Stimulated activated CD4-positive, alpha-beta T cell treated with anti-CD3 and anti-CD28 coated beads, Interleukin-2, amount 100 ng/mL, for 24 hours (primary cell): ENCODE measurements at places on chromosomes 1 and 21.

- DNase-seq = no peak
These were observed 134.4 kb downstream of the ZNF281 start for GRCh38 chr1:200275415-200275814.

DNA sequence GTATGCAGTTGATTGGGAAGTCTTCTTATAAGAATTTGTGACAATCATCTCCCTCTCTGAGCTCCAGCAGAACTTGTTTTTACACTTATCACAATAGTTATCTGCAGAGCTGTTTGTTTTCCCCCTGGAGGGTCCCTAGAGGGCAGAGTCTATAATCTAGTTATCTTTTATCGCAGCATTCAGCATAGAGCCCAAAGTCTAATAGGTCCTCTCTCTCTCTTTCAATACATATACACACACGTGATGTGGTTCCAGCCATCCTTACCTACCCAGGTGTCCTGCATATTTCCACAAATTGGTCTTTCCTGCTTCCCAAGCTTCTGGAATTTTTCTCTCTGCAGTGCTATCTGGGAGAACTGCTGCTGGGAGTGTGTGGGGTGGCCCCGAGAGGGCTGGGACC is 229.6 kb upstream of the KIAA0040 start:
- no peak for DNase-seq

GRCh38 chr1:40532844-40533424 is 1.5 kb downstream of the ZNF684 start:
- peak; percentile 29 for DNase-seq

- DNase-seq = peak; percentile 14
These were observed 84.6 kb upstream of the SSX2IP start for GRCh38 chr1:84774669-84775534.

DNA sequence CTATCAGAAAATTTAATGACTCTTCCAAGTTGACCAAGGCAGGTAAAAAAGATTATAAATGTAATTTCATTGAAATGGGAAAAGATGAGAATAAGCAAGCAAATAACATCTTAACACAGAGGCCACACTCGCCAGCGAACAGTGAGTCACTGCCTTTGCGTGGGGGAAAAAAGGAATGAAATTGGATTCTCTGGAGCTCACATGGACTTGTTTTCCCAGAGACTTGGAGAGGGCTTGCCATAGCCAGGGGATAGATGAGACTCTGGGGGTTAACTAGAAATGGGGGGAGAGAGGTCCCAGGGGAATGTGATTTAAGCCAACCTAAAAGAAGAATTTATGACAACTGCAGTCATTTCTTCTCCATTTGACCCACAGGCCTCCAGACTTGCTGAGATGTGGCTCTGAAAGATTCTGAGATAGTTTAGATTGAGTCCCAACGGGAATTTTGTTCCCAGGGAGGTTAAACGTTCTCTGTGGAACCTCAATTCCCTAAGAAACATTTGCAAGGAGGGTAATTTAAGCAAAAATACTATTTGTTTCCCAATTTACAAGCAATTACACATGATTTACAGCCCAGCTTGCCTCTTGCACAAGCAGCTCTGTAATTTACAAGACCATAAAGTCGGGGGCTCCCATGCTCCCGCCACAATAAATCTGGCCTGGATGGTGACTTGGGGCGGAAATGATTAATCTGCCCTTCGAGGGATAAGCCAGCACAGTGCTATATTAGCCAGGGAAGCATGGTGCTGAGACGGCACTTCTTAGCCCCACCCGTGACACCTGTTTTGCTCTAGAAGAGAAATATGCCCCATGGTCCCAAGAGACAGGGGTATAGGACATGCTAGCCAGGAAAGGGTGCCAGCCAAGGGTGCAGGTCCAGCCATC is 68.8 kb downstream of the GRIK3 start:
- no peak for DNase-seq

- DNase-seq = no peak
These were observed 203.1 kb downstream of the SIPA1L2 start for GRCh38 chr1:232426801-232427200.

DNA sequence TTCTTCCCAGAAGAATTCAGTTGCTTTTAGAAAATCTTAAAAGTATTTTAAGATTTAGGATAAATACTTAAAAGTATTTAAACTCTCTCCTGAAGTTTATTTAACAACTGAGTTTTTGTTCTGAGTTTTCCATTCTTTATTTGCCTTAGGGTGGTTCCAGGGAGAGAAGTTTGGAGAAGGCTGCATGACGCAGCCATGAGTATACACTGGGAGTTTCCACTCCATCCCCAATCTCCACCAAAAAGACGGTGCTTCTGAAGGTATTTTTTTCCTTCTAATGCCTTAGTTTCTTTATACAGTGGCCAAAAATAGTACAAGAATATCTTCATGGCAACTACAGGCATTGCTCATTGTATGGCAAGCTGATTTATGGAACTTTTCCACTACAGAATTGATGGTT is 122.7 kb downstream of the ST6GALNAC5 start:
- DNase-seq = no peak

DNA sequence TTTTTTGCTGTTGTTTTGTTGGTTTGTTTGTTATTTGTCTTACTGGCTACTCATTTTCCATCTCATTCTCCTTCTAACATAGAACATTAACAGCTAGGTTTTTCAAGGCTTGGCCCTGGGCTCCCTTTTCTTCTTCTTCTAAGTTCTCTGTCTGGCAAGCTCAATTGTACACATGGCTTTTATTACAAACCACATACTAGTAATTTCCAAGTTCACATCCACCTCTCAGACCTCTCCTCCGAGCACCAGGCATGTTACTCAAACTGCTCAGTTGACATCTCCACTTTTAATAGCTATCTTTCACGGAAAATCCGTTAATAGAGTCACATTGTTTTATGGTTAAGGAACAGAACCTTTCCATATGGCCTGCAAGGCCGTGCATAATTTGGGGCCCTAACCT is 736.9 kb upstream of the ADAMTS5 start:
- DNase-seq = no peak

DNA sequence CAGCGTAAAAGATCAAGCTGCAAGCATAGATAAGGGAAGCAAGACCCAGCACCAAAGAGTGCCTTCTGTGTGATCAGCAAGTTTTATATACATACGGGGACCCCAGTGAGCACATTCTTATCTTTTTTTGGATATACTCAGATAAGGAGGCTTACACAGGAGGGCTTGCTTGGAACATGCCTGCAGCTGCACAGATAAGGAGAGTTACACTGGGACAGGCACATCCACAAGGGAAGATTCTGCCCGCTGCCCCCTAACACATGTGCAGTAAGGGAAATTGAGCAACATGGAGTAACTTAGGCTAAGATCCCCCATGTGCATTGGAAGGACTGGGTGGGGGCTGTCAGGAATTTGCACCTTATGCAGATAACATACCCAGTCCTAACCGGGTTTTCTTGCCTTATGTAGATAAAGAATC is 1334.8 kb downstream of the MRPL39 start:
- no peak for DNase-seq

- no peak for DNase-seq
These were observed 513.0 kb downstream of the PTPRC start for GRCh38 chr1:199151634-199152425.

- DNase-seq = no peak
These were observed 32.7 kb upstream of the DR1 start for GRCh38 chr1:93313026-93313425.

DNA sequence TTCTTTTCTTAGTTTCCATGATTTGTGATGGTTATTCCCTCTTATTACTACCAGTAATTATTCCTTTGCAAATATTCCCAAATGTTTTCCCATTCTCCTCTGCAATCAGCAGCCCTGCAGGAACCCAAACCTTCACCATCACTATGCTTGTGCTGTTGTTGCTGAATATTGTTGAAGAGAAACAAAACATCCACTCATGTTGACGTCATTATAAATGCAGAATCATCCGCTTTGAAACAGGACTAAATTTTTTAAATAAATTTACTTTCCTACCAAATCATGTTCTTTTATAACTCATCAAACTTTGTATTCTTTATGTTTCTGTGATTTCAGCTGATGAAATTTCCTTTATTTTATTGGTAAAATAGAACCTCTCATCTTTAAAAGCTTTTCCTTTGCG is 787.0 kb upstream of the B3GALT2 start:
- no peak for DNase-seq

DNA sequence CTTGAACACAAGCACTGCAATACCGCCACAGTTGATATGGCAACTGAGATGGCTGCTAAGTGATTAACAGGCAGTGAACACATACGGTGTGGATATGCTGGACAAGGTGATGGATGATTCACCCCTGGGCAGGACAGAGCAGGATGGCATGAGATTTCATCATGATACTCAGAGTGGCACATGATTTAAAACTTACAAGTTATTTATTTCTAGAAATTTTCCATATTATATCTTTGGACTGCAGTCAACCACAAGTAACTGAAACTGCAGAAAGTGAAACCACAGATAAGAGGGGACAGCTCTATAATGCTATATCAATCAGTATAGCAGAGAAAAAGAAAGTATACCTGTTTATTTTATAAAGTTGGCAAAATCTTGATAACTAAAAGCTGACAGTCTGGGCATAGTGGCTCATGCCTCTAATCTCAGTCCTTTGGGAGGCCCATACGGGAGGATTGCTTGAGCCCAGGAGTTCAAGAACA is 47.9 kb downstream of the PHACTR4 start:
- DNase-seq = no peak

DNA sequence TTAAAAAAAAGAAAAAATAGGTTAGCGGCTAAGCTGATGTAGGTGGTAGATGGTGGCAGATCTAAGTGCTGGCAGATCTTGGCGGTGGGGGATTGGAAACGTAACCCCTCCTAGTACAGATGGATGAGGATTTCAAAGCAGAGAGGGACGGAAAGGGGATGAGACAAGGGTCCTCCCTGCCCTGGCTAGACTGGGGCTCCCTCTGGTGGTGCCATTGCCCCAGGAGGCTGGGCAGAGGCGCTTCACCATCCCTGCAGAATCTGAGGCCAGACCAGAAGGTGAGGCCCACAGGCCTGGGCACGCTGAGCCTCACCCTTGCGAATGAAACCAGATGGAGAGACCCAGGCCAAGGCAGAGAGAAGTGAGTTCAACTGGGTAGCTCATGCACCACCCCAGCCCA is 7.0 kb upstream of the PLEKHA6 start:
- no peak for DNase-seq

DNA sequence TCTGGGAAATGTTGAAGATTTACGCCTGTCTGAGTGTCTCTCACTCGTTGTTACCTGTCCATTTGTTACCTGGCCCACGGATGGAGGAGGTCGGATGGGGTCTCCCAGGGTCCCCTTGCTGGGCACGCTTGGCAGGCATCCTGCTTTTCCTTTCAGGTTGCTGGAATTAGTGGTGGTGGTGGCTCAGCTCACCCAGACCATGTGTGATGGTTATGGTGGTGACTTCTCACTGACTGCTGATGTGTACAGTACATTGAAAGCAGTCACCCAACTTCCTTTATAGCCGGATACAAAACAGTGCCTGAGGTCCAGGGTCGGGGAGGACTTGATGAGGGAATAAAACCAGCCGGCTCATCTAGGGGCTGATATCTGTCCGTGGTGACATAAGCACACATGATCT is 19.5 kb downstream of the MAPKAPK2 start:
- no peak for DNase-seq

- no peak for DNase-seq
These were observed 64.4 kb downstream of the XCL1 start for GRCh38 chr1:168640836-168641235.

GRCh38 chr1:31701091-31701736 is 2.6 kb downstream of the COL16A1 start:
- DNase-seq = peak; percentile 48

- no peak for DNase-seq
These were observed 3.5 kb downstream of the TIE1 start for GRCh38 chr1:43304314-43304681.

- DNase-seq = peak; percentile 69
These were observed 369.7 kb downstream of the RRAGC start for GRCh38 chr1:38489844-38490270.

GRCh38 chr1:39852214-39852791 is 31.0 kb downstream of the TRIT1 start:
- no peak for DNase-seq

GRCh38 chr1:206015071-206015470 is 8.6 kb downstream of the CTSE start:
- DNase-seq = no peak

DNA sequence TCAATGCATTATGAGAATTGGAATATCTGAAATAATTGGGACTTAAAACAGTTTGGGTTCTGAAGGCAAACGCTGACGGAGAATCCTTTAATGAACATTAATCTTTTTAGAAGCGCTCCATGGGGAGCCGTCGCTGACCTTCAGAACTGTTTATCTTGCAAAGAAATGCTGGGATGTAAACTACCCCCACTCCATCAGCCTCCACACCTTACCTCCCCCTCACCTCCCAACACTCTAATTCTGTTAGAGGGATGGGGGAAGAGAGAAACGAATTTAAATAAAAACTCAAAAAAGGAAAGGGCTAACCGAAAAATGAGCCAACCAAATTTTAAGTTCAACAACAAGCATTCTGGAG is 44.1 kb upstream of the DNAJC6 start:
- DNase-seq = no peak

- DNase-seq = peak; percentile 78
These were observed 59.0 kb upstream of the ACOT11 start for GRCh38 chr1:54488779-54489626.

DNA sequence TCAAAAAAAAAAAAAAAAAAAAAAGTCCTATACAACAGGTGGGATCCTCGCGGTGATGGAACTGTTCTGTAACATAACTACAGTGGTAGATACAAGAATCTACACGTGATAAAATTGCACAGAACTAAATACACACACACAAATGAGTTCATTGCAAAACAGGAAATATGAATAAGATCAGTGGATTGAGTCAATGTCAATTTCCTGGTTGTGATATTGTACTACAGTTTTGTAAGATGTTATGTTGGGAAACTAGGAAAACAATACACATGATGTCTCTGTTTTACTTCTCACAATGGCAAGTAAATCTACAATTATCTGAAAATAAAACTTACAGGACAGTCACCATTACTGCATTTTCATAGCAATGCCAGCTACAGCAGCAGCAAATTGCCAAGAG is 59.8 kb downstream of the ITGB3BP start:
- no peak for DNase-seq

GRCh38 chr1:116560704-116561490 is 9.9 kb downstream of the CD58 start:
- DNase-seq = no peak

DNA sequence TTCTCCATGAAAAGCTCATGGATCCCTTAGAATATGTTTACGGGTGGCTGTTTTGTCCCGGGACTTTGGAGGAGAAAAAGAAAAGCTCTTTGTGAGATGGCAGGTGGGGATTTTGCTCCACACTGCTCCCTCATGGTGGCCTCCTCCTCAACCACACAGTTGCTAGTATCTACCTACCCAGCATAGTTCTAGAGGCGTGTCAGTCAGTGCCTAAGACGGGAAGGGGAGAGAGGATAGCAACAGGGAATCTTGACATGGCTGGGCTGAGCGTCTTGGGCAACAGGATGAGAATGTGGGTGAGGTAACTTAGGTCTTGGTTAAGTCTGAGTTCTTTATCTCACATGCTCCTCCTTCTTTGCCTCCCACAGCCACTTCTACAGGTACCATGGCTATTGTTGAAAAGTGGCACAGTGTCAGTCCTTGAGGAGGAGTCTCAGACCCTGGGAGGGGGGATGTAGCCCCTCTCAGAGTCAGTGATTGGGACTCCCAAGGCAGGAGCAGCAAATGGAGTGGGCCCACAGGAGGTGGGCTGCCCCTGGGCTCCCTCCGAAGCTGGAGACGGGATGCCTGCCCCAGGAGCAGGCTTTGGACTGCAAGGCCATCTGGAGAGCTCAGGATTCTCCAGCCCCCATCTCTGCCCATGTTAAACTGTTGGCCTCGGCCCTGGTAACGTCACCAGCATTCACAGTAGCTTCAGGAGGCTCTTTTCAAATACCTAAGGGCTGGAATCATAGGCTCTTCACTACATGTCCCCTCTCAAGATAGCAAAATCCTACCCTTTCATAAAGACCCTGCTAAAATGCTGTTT is 75.4 kb downstream of the TENT5C start:
- DNase-seq = no peak
